ENCODE measurements at places on chromosomes 3 and 15.

DNA sequence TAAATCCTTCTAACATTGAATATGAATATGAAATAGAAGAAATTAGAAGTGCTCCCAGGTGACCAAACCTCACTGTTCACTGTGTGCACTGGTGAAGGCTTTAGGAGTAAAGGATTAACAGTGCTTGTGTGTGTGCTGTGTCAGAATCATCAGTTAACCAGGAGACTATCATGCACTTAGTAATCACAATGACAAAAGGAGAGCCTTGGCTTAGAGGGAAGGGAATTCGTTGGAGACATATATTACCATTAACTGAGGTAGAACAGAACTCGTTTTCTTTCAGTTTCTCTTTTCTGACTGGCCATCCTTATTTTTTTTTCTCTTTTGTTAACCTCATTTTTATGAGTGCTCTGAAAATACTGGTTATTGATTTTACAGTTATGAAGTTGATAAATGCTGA is 213.3 kb upstream of the GBE1 start:
- no peak for DNase-seq

- no peak for DNase-seq
These were observed 12.1 kb downstream of the GK5 start for GRCh38 chr3:142213298-142213697.

GRCh38 chr15:42090370-42090769 is 4.0 kb downstream of the PLA2G4D start:
- no peak for DNase-seq

- no peak for DNase-seq
These were observed 309.1 kb upstream of the TLE3 start for GRCh38 chr15:70406617-70407335.

- peak; percentile 93 for DNase-seq
These were observed 110.3 kb downstream of the CYP19A1 start for GRCh38 chr15:51227940-51228732.

DNA sequence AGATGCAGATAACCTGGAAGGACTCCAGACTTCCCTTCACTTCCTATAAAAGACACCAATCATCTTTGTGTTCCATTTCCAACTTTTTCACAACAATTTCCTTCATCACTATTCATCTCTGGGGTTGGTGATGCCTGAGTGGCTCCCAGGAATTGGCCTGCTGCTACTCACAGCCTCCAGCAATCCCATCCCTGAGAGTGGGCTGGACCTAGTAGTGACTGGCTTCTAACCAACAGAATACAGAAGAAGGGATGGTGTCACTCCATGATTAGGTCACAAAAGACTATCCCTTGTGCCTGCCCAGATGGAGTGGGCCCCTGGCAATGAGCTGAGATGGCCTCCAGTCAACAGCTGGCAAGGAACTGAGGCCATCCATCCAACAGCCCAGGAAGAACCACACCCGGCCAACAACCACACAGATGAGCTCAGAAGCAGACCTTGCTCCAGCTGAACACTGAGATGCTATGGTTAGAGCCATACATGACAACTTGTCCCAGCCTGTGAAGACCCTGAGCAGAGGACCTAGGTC is 20.9 kb downstream of the OCA2 start:
- DNase-seq: no peak

GRCh38 chr3:126837773-126838172 is 133.7 kb downstream of the CHCHD6 start:
- no peak for DNase-seq

DNA sequence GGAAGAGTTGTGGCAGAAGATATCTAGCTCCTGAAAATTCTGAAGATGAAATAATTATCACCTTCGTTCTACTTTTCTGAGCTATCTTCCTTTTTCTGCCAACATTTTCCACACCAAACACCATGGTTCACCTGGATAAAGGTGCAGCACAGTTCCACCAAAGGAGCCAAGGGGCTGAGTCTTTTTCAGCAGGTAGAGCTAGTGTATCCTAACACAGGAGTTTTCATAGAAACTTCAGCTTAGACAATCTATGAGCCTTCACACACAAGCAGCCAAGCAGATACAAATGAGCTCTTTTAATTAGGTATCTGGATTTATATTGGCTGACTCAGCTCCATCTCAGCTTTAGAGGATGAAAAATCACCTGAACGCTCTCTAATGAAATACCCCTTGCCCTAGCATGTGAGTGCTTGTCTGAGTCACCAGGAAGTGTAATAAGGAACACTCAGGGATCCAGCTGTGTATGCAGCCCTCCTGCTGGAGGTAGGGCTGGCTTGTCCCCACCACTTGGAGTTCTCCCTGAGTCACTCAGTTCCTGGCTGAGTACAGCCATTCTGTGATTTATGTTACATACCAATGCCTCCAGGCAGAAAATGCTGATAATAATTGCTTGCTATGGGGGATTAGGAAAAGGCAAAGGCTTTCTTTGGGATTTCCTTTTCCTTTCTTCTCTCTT is 385.7 kb downstream of the LSAMP start:
- DNase-seq: peak; percentile 91

GRCh38 chr3:24507776-24508422 is 13.2 kb upstream of the THRB start:
- DNase-seq: no peak

GRCh38 chr3:137970914-137971831 is 38.8 kb upstream of the CLDN18 start:
- DNase-seq: peak; percentile 82

DNA sequence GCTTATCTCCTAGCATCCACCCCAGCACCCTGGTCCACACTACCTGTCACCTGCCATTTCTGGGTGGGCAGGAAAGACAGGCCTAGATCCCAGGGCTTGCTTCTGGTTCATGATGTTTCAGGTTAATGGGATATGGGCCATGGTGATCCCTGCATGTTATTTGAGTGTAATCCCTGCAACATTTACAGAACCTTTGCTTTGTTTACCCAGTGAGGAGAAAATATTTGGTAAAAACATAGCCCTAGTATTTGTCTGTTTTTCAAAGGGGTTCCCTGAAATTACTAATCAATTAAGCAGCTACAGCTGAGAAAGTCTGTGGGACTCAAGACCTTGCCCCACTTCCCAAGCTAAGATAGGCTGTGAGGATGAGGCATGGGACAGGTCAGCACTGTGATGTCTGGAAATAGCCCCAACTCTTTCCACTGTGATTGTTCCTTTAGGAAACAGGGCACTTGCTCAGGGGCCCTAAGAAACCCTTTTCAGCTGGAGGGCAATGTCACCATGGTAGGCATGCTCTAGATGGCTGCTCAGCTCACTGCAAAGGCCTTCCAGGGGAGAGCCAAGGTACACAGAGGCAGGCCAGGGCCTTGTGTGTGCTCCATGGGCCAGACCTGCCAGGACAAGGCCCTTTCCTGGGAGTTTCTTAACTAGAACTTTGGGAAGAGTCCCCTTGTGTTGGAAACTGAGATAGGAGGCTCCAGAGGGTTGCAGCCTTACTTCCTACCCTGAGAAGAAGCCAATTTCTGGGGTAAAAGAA is 11.1 kb downstream of the TRANK1 start:
- no peak for DNase-seq

GRCh38 chr15:67039384-67040075 is 25.9 kb upstream of the SMAD3 start:
- no peak for DNase-seq

DNA sequence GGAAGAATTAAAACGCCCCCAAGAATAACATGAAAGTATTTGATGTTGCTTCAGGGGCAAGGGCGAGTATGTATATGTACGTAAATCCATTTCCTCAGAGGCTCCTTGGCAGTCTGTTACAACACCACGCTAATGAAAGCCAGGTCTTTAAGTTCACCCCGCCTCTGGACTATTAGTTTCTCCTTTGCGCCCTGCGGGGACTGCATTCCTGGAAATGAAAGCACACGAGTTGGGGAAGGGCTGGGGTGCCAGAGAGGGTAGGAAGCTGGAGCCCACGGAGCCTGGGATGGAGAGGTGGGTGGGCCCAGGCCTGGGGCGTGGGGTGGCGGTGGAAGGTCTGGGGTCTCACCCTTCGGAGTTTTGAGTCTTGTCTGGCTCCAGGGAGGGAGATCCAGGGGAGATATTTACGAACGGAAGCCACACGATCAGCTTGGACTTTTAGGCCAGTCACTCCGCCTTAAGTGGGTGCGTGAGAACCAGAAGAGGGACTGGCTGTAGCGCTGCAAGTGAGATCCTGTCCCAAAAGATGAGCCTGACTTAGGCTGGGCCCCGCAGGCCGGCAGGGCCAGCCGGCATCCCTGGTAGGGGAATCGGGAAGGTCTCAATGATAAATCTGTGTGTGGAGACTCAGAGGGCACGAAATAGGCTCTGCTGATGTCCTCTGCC is 1.6 kb upstream of the PLCL2 start:
- DNase-seq: no peak

- no peak for DNase-seq
These were observed 150.2 kb downstream of the ATP10A start for GRCh38 chr15:25712961-25713355.

- DNase-seq: no peak
These were observed 654.2 kb downstream of the NTRK3 start for GRCh38 chr15:87602371-87602770.

DNA sequence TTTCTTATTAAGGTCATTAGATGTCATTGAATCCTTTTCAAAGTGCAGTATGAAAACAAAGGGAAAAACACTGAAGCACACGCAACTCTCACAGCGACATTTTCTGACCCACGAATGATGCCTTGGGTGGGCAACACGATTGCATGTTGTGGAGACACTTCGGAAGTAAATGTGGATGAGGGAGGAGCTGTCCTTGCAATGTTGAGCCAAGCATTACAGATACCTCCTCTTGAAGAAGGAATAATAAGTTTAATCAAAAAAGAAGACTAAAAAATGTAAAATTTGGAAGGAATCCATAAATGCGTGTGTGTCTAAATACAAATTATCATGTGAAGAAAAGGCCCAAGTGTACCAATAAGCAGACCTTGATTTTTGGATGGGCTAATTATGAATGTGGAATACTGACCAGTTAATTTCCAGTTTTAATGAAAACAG is 16.9 kb downstream of the THBS1 start:
- no peak for DNase-seq

- DNase-seq: no peak
These were observed 1.5 kb downstream of the SFMBT1 start for GRCh38 chr3:53044371-53044710.

GRCh38 chr15:26620528-26621458 is 152.1 kb downstream of the GABRB3 start:
- no peak for DNase-seq

- no peak for DNase-seq
These were observed 1.2 kb downstream of the CRABP1 start for GRCh38 chr15:78341057-78341987.

GRCh38 chr15:25250906-25251622 is 187.8 kb downstream of the UBE3A start:
- no peak for DNase-seq

Data from COLO829 (cell line).